Hematopoietic multipotent progenitor cell treated with erythropoietin and hydrocortisone succinate and interleukin-3 and kit ligand, for 17 days (in vitro differentiated cells): ENCODE measurements at places on chromosomes 13 and 19.

DNA sequence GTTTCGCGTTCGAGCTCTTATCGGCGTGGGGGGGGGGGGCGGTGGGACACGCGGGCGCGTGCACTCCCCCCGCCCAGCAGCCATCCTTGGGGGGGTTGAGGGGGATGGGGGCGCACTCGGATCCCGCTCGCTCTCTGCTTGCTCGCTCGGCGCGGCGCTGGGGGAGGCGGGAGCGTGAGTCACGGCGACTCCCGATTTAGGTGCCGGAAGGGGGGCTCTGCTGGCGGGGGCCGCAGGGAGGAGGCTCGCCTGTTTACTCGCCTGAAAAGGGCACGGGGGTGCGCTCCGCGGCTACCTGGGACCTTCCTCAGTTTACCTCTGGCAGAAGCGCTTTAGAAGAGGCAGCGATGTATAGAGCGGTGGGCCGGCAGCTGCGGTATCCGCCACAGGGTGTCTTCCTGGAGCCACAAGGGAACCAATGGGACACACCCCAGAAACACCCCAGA, 1.1 kb upstream of the PDE4A start:
- no peak for DNase-seq

DNA sequence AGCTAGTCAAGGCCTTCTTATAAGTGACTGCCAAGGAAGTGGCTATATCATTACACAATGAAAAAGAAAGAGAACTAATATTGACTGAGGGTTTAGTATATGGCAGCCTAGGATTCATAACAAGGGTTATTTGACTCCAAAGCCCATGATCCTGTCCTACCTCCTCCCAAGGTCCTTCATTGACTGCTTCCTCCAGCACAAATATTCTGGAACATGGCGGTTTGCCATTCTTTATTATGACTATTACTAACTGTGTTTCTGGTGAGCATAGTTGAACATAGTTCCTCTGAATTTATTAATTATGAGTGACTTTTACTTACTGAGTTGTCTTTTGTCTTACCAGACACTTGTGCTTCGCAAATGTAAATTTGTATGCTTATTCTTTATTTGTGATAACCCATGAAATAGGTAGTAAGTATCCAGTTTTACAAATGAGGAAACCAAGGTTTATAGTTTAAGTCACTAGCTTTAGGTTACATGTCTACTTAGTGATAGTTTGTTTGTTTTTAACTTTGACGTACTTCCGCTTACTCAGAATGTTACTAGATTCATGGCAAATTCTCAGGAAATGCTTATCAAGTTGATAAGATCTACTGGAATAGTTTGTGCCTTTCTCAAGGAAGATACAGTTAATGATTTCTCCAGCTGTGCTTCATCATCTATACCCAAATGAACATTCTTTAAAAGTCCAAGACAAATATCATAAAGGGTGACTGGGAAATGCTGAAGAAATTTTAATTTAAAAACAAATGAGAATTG, 15.5 kb upstream of the DCLK1 start:
- no peak for DNase-seq

DNA sequence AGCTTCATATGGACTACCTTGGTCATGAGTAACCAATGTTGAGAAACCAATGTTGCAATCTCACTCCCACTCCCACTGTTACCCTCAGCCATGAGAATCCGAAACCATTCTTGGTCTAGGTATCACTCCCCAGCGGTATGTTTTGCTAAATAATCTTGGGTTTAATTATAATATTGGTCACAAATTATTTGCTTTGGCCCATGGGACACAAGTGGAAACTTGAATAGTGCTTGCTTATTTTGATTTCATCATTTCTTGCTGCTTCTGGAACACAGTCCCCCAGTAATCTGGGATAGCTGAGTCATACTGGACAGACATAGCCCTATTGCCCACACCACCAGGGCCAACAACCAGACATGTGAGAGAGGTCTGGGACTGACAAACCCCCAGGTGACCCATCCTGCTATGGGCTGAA, 171.6 kb upstream of the IPO5 start:
- no peak for DNase-seq

DNA sequence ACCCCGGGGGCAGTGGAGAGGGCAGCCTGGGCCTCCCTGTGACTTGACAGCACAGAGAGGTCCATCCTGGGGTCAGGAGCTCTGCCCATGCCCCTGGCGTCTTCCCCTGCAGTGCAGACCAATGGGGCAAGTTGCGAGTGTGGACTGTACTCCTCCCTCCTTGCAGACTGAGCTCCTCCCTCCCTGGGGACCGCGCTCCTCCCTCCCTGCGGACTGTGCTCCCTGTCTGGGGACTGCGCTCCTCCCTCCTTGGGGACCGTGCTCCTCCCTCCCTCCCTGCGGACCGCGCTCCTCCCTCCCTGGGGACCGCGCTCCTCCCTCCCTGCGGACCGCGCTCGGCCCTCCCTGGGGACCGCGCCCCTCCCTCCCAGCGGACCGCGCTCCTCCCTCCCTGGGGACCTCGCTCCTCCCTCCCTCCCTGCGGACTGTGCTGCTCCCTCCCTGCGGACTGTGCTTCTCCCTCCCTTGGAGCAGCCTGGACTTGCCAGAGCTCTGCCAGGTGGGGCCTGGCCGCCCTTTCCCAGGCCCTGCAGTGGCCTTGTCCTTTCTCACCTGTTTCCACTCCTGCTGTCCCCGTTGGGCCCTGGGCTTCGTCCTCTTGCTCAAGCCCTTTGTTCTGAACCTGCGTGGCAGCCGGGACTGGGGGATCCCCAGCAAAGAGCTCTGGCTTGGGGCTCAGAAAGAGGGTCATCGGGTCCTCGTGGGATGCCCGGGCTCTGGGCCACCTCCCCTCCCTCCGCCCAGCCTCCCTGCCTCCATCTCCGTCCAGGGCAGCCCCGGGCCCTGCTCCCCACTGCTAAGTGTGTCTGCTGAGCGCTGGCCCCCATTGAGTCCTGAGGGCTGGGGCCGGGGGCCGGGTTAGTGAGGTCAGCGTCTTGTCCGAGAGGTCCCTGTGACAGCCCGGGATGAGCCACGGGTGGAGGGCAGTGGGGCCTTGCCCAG, 6.8 kb downstream of the GAMT start:
- DNase-seq = no peak

DNA sequence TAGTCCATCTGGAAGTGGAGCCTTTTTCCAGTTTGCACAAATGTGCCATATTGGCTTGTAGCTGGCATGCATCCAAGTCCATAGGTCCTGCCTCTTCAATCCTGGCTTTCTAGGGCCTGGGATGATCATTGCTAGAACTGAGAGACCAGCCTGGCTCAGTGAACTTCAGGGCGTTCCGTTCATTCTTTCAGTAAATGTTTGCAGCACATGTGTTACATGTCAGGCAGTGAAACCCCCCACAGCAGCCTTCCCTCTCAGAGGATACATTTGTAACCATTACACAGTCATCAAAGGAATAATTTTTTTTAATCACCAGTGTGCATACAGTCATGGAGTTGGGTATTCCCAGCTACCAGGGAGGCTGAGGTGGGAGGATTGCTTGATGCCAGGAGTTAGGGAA, 9.7 kb downstream of the FUT2 start:
- DNase-seq = no peak

GRCh38 chr19:11223200-11223599, 16.2 kb upstream of the ANGPTL8 start:
- no peak for DNase-seq

GRCh38 chr13:46554951-46555350, 2.0 kb downstream of the LRCH1 start:
- no peak for DNase-seq

- DNase-seq = no peak
These were observed 101.4 kb downstream of the RNF17 start for GRCh38 chr13:24865163-24865953.

DNA sequence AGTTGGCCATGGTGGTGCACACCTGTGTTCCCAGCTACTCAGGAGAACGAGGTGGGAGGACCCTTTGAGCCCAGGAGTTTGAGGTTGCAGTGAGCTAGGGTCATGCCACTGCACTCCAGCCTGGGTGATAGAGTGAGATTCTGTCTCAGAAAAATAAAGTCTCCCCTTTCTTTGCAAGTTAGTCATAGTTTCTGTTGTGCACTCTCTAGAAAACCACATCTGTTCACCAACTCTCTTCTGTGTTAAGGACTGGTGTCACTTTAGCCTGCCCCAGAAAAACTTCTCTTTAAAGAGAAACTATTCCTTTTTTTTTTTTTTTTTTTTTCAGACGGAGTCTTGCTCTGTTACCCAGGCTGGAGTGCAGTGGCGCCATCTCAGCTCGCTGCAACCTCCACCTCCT, 4.9 kb upstream of the CHST8 start:
- DNase-seq = no peak

- DNase-seq = no peak
These were observed 209.6 kb downstream of the OLFM4 start for GRCh38 chr13:53238261-53238660.

DNA sequence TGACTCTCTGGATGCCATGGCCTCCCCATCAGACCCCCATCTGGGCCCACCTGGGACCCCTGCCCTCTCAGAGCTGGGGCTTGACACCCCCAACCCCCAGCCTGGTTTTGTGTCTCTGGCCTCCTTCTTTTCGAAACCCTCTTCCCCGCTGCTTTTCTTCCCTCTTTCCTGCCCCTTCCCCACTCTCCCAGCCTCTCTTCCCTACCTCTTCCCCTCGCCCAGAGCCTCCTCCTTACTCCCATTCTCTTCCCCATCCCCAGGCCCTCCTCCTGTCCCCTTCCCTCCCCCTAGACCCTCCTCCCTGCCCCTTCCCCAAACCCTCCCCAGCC, 2.1 kb downstream of the TNFSF9 start:
- no peak for DNase-seq

- no peak for DNase-seq
These were observed 1227.9 kb upstream of the SPRY2 start for GRCh38 chr13:81568824-81569223.

- no peak for DNase-seq
These were observed 259.9 kb upstream of the STARD13 start for GRCh38 chr13:33545492-33545891.

DNA sequence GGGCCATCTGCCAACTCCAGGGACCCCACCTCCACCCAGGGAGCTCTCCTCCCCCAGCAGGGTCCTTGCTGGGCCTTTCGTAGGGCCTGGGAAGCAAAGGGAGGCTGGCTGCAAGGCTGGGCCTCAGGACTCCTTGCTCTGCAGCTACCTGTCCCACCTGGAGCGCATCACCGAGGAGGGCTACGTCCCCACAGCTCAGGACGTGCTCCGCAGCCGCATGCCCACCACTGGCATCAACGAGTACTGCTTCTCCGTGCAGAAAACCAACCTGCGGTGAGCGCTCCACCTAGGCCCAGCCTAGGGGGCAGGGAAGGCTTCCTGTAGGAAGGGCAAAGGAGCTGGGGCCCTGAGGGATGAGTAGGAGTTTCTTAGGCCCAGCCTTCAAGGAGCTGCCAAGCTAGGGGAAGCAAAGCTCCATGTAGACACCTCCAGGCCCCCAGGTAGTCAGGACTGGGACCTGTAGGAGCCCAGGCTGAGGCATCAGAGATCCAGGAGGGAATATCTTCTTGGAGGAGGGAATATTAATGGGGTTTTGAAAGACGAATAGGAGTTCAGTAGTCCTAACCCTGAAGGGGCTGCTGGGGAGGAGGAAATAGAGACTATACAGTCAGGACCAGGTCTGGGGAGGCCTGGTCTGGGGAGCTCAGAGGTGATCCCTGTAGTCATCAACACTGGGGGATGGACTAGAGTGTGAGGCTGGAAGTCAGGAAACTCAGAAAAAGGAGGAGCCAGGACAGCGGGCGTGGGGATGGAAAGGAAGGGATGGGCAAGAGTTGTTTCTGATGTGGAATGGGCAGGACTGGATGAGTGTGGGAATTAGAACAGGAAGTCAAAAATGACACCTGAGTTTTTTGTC, 16.0 kb downstream of the GNA15 start:
- no peak for DNase-seq

- DNase-seq = no peak
These were observed 249.2 kb downstream of the DIAPH3 start for GRCh38 chr13:59914556-59914955.

DNA sequence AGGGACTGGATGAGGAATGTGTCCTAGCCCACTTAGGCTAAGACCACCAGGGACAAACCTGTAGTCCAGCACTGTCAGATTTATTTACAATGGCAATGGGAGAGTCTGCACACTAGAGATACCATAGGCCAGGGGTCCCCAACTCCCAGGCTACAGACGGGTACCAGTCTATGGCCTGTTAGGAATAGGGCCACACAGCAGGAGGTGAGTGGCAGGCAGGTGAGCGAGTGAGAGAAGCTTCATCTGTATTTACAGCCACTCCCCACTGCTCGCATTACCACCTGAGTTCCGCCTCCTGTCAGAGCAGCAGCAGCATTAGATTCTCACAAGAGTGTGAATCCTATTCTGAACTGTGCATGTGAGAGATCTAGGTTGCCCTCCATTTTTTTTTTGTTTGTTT, 2.4 kb downstream of the THAP8 start:
- no peak for DNase-seq

DNA sequence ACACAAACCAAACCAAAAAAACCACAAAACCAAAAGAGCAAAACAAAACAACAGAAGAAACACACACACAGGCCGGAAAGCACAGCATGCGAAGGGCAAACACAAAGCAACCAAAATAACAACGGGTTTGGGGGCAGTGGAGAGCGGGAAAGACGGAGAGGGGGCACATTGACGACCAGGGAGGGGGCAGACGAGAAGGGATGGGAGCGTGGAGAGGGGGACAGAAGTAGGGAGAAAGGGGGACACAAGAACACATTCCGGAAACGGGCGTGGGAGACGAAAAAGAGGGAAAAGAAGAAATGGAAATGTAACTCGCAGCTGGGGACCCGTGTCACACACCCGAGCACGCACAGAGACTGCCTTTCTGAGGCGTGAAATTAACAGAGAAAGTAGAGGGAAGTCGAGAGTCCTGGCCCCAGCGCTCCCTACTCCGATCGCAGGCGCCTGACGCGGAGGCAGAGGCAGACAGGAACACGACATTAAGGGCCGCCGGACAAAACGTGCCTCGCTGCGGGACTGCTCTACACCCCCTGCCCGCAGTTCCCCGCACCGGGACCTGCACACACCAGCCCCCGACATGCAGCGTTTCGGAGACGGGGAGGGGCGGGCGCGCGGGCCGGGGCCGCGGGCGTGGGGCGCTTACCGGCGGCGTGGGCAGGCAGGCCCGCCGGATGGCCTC, 652 bp downstream of the POU4F1 start:
- no peak for DNase-seq

DNA sequence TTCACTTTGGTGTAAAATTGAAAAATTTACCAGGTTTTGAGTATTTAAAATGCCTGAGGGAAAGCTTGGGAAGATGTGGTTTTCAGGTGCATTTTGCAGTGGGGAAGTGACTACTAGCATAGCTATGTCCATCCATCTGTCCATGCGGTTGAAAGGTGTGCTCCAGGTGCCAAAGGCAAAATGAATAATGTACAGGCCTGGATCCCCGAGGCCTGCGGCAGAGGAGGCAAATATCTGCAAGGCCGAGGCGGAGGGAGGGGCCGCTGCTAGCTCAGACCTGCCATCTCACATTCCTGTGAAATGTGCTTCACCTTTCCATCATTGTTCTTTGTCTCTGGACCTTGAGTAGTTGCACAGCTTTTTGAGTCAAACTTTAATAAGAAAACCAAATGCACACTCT, 65.5 kb downstream of the ERCC5 start:
- DNase-seq = no peak
